NCI-H774 (cell line): ENCODE measurements at places on chromosomes 2 and 18.

DNA sequence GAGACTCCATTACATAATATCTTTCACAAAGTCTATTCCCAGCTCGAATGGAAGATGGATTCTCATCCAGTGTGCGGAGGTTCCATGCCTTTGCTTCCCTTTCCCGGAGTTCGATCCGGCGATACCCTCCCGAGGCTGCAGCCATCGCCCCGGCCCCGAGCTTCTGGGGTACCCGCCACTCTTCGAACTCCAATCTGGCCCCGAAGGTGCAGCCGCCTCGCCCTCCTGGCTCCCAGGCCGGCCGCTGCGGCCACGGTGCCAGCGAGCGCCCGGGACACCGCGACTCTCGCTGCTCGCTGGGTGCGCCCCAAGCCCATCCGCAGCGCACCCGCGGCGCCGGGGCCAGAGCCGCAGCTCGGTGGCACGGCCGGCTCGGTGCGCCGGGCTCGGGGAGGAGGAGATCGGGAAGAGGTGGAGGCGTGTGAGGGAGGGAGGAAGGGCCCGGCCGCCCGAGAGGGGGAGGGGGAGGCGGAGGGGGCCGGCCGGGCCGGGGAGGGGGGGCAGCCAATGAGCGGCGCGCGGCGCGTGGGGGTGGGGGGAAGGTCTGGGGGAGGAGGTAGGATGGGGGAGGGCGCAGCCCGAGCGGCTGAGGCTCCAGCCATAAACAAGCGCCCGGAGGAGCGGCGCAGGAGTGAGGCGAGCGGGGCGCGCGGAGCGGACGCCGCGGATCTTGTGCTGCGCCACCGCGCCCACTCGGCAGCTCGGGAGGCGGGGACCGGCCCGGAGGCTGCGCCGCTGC lies at the start of gene CRIM1:
Gene CRIM1 (plus strand): TSS at position 628 of the 739 bp plus-strand sequence. CDS start 515 bp downstream, outside the sequence.
- peak; percentile 75 for DNase-seq

DNA sequence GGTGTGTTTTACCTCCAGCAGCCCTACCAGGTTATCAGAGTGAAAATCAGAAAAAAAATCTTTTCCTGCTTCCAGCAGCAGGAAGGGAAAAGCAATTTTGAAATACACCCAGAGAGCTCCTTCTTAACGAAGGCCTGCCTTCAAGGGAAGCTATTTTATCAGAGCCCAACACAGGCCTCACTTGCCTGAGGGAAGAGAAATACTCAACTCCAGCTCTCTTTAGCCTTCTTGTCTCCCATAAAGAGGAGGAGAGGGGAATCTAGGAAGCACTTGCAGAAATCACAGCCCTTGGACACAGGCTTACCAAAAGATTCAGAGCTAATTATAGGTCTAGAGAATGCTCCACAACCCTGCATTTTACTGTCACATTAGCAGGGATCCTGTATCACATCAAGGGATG lies 896.1 kb upstream of the CNTNAP5 start:
- no peak for DNase-seq

DNA sequence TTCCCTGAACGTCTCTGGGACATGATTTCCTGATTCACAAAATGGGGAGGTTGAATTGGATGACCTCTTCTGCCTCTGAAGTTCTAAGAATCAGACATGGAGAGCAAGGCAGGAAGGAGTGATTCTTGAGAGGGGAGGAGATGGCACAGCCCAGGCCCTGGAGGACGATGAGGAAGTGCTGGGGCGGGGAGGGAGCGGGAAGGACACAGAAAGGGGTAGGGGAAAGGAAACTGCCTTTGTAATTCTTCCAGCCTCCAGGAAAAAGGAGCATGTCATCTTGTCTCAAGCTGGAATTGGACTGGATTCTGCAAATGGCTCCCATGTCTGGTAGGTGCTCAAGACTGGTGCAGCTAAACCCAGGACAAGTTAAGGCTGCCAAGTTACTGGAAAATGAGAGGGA lies 97.0 kb upstream of the NCK2 start:
- no peak for DNase-seq

DNA sequence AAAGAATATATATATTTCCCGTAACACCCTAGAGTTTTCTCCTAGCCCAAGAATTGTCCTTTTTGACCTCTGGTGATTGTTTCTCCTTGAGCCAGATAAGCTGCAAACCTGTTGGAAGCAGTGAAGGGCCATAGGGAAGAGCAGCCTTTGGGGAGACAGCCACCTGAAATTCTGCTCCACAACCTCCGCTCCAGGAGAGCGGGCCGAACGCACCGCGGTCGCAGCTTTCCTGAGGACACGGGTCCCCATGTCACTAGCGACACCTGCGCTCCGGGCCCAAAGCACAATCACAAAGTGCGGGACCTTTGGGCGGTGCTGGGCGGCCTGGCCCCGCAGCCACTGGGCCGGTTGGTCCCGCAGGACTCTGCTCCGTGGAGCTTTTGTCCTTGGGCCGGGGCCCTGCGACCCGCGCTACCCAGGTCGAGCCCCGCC lies 557 bp upstream of the DSG2 start:
- no peak for DNase-seq

DNA sequence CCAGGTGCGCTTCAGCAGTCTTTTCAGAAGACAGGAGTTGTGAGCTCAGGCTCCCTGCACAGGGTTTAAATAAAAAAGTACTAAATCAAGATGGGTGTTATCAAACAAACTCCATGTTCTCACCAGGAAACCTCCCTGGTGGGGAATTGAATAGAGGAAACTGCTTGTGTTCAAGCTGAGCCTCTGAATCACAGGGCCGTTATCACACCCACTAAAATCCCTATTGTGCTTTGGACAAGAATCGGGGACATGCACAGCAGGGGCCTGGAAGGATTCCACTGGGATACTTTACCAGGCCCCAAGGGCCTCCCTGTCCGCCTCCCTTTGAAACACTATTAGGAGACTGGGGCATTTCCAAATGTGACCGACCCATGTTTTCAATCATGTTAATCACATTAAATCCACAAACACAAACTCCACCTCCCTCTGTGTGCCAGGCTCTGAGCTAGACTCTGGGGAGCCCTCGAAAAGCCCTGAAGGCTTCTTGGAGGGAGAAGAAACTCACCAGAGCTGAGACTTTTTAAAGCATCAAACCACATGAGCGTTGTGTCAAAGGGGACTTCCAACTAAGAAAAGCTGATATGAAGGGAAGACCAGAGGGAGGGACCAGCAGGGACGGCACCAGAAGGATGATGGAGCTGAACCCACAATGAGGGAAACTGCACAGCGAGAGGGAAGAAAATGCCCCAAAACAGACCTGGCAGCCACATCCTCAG lies 458.7 kb upstream of the ID2 start:
- DNase-seq, result no peak

DNA sequence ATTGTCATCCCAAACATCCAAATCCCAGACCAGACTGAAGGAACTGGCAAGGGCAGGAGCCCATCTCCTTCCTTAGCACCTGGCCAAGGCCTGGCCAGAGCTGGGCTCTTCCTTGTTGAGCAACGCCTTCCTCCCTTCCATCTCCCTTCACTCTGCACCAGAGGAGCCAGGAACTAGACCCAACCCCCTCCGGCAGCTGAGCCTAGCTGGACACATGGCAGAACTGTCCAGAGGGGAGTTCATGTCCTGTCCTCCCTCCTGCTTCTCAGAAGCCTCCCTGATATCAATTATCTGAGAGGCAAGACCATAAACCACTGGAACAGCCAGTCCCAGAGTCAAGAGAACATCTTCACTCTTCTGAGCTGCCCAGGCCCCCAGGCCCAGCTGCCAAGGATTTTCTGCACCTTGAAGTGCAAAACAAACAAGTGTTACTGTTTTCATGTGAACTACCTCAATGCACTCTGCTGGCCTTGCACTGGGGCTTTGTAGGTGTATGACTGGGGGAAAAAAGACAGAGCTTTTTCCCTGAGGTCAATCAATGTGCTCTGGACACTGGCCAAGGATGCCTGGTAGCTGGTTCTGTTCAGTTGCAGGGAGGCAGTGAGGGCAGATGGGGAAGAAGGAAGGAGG lies 107.6 kb upstream of the MSH6 start:
- no peak for DNase-seq
